ENCODE measurements at places on chromosomes 11 and 22.

DNA sequence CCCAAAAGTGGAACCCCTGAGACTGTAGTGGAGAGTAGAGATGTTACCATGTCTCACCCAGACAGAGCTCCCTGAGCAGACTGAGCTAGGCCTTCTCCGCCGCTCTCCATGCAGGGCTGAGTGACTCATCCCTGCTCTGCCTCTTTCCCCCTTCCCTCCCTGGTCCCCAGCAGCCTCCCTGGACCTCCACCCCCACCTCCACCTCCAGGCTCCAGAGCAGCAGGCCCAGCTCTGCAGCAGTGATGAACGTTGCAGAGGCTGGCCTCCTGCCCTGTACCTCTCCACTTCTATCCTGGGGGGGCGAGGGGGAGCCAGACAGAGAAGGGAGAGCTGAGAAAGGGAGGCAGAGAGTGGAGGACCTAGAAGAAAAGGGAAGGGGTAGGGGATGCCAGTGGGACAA lies 19.3 kb upstream of the ARAP1 start:
- DNase-seq: no peak

GRCh38 chr11:71120471-71120896 lies 131.9 kb downstream of the SHANK2 start:
- no peak for DNase-seq

DNA sequence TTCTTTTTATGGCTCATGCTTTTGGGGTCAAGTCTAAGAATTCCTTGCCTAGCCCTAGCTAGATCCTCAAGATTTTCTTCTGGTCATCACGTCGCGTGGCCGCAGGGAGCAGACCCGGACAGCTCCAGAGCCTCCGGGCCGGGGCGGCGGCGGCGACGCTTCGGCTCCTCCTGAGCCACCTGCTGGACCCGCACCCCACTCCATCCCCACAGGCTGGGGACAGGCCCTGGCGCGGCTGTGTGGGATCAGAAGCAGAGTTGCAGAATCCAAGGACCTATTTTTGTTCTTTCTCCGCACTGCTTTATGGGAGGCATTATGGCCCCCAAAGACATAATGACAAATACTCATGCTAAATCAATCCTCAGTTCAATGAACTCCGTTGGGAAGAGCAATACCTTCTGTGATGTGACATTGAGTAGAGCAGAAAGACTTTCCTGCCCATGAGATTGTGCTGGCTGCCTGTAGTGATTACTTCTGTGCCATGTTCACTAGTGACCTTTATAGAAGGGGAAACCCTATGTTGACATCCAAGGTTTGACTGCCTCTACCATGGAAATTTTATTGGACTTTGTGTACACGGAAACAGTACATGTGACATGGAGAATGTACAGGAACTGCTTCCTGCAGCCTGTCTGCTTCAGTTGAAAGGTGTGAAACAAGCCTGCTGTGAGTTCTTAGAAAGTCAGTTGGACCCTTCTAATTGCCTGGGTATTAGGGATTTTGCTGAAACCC lies 12.4 kb upstream of the SCARF2 start:
- DNase-seq: no peak

- DNase-seq: no peak
These were observed 8.9 kb downstream of the LMNTD2 start for GRCh38 chr11:551596-551995.

DNA sequence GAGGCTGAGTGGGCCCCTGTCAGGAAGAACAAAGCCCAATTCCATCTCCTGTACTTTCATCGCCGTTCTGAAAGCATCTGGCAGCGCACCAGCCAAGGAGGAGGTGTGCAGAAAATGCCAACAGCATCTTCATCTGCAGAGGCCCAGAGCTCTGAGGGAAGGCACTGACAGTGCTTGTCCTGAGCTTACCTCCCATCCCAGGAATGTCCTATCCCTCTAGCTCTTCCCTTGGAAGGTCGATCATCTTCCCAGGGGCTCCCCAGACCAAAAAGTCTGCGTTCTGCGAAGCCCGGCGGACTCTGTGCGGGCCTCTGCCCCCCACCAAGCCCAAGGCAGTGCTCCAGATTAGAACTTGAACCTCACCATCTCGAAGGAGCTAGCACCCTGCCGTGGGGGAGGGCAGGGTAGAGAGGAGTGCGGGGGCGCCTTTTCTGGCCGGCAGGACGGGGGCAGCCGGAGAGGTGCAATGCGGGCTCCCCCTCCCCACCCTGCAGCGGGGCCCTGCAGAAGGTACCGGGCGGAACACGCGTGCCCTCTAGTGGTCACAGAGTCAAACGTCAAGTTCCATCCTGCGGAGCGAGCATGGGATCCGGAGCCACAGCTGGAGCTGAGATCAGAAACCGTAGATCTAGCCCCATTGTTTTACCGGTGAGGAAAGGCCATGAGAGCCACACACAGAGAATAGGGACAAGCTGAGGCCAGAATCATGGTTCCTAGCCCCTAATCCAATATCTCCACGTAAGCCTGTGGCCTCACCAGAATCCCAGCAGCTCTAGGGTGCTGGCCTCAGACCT lies 5.0 kb downstream of the SCN2B start:
- DNase-seq: peak; percentile 19

- DNase-seq: no peak
These were observed 136.5 kb upstream of the C11orf87 start for GRCh38 chr11:109285465-109285864.
